ENCODE measurements at places on chromosomes 2 and 18.

DNA sequence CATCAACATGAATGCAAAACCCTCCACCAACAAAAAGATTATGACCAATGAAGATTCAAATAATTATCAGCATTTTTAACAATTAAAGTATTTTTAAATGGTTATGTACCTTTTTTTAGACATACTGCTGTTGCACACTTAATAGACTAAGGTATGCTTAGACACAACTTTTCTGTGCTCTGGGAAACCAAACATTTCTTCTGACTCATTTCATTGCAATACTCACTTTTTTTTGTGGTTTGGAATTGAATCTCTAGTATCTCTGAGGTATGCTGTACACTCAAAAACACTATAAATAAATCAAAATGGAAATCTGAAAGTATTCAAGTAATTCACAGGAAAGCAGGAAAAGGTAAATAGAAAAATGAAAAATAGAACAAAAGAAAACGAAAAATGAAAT is 247.9 kb upstream of the POU3F3 start:
- no peak for DNase-seq

DNA sequence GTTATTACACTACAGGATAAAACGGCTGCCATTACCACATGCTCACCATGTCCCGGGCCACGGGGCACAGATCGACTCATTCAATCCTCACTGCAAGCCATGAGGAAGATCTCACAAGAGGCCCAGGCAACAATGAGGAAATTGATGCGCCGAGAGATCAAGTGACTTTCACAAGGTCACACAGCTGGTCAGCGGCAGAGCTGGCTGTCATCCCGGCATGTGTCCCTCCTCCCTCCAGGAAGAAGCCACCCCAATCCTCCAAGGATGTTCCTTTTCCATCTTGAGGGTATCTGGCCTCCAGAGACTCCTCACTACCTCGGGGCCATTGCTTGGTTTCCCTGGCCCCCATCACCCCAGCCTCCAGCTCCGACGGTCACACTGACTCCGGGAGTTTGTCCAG is 65.3 kb upstream of the GLI2 start:
- no peak for DNase-seq

DNA sequence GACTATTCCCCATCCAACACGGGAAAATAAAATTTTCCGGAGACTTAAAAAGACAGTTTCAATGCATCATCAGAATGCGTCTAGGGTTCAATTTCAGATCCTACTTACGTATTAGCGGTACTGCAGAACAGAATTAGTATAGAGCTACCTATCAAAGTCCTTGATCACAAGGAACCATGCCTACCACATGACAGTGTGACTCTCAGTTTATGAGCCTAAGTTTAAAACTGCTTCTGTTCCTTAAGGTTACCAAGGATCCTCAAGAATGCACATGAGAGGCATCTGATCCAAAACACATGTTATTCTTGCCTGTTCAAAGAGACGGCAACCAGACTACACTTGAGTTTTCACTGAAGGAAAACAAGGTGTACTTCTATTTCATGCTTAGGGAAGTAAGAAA is 369.7 kb downstream of the EPHA4 start:
- DNase-seq = no peak

GRCh38 chr2:14843507-14844204 is 211.1 kb downstream of the LRATD1 start:
- no peak for DNase-seq

DNA sequence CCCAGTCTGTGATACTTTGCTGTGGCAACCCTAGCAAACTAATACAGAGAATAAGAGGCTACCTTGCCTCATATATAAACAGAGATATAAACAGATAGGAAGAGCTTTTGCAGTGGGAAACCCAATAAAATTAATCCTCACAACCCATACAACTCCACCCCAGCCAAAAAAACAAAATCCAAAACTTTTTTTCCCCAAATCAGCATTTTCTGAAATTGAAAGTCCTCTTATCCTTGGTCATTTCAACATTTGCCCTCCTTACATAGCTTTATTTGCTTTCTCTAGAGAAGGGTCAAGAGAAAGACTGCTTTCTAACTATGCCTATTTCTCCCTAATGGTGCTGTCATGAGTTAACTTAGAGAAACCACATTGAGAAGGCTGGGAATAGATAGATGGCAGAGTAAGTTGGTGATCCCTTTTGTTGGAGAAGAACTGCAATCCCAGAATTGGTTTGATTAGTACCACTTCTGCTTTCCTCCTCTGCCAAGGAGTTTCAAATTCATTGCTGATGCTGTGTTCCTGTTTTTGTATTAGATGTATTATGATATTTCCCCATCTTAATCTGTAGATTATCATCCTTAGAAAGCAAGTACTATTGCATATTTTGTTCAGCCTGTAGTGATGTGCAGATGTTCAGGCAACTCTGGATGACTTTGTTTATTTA is 76.5 kb upstream of the B3GNT2 start:
- no peak for DNase-seq

DNA sequence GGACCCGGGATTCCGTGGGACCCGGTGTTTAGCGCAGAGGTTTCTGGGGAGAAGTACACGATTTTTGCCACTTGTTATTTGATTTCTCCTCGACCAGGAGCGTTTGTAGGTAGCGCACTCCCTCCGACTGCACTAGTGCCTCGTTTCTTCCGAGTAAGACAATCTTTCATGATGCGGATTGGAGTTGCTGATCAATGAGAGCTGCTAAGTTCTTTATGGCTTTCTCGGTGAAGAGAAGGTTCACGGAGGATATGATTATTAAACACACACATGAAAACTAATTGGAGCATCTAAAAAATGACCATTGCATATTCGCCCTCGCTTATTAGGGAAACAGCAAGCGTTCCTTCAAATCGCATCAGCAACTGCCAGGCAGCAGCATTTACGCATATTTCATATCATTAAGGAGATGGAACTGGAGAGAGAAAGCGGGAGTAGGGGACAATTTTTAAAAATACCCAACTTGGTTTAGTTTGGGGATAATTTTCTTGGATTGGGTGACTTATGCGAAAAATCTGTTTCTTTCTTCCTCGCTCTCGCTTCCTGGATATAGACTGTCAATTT is 616 bp downstream of the EML6 start:
- DNase-seq = no peak
